ENCODE measurements at places on chromosomes 3 and 15.

GRCh38 chr15:96073908-96074307, 256.6 kb upstream of the NR2F2 start:
- no peak for DNase-seq

DNA sequence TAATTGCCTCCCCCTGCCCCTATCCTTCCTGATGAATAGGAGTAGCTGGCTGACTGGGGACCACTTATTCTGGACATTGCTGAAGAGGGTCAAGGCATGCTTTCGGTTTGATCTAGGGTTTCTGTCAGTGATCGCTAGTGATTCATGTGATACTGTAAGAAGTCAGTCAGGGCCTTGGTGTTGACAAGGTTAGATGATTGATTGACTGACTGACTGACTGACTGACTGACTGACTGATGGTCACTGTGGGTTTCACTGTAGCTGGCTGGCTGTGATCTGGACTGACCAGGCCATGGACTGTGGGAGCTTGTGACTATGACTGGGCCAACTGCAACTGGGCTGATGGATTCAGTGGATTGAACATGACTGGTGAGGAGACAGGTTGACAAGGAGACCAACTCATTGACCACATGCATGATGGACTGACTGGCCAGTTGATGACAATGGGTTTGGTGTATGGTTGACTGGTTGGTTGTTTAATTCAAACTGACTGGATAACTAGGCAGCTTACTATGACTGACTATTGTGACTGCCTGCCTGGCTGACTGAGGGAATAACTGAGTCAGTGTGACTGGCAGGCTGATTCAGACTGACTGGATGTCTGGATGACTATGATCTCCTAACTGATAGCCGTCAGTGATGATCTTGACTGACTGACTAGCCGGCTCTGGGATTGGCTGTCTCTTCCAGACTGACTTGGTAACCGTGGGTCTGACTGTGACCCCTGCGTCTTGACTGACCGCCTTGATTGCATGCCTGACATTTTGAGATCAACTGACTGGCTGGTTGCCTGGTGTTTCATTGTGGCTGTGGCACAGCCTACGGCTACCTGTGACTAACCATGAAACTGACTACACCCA, 509.9 kb downstream of the SHQ1 start:
- no peak for DNase-seq

DNA sequence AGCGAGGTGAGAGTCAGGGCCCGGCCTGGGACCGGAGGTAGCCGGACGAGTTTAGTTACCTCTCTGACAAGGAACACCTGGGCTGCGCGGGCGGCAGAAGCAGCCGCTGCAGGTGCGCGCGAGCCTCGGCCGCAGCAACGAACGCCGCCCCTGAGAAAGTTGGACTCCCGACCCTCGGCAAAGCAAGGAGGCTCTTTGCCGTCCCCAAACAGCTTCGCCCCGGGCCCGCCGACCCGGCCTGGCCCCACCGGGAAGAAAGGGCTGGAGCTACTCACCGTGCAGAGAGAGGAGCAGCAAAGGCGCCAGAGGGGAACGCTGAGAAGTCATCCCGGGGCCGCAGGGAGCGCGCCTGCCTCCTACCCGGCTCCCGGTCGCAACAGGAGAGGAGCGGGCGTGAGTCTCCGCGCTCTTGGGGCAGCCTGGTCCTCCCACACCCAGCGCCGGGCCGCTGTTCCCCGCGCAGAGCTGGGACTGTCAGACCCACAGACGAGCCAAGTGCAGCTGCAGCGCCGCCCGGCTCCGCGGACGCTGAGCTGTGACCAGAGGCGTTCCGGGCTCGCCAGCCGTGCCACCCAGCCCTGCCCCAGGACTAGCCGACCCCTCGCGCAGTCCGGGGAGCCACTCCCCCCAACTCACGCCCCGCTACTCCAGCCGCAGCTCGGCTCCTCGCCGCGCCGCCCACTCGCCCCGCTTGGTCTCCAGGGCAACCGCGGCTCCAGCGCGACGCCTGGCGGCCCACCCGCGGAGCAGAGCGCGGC, at the start of gene IGSF11:
Gene IGSF11, minus strand, starts transcription at position 591 of the 758 bp plus-strand sequence. Its CDS starts 264 bp downstream, at position 327.
- no peak for DNase-seq

- no peak for DNase-seq
Observed at GRCh38 chr15:50883903-50884302, 24.6 kb upstream of the AP4E1 start.

DNA sequence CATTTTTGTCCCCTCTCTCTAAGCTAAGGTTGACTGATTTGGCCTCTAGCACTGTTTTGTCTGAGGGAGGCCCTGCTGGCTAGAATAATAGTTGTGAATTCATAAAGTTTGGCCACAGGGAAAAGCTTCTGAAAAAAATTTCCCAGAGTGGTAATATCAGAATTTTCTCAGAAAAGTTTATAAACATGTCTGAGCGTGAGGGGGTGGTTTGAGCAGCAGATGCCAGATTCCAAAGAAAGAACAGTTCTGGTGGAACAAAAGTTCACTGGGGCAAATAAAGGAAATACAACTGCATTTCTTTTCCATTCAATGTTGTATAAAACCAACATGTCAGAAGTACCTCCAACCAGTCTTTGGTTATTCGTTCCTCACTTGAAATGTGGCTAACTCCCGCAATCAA, 61.2 kb downstream of the CLDN1 start:
- DNase-seq = no peak

GRCh38 chr3:86801921-86802320, 189.0 kb downstream of the VGLL3 start:
- DNase-seq = no peak

GRCh38 chr3:171453180-171453886, 6.9 kb downstream of the TNIK start:
- no peak for DNase-seq

- no peak for DNase-seq
Observed at GRCh38 chr3:155938409-155938808, 68.0 kb downstream of the GMPS start.

GRCh38 chr15:92947071-92947730, 47.1 kb downstream of the CHD2 start:
- DNase-seq = no peak

- no peak for DNase-seq
Observed at GRCh38 chr15:55856506-55857164, 113.7 kb upstream of the PRTG start.

DNA sequence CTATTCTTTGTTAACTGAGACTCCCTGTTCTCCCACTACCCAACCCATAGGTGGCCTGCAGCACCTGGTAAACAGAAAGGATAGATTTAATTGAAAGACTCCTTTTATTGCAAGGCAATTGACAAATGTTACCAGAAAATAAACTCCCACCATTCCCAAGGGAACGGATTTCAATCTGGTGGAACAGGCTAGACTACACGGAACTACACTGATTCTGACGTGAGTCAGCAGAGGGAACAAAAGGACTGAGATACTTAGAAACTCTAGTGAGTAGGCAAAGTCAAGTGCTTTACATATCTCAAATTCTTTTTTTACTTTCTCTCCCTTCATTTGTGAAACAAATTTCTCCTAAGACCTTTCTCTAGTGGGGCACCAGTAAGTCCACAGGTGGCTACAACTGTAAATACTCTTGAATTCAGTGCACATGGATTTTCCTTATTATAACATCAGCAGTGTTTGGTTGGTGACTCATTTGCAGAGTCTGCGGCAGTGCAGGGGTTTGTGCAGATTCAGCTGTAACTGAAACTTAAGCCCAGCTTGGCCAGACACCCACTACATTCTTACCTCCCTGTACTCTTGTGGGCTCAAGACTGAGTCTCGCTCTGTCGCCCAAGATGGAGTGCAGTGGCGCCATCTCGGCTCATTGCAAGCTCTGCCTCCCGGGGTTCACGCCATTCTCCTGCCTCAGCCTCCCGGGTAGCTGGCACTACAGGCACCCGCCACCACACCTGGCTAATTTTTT, 34.3 kb upstream of the PLSCR2 start:
- DNase-seq = peak; percentile 7

DNA sequence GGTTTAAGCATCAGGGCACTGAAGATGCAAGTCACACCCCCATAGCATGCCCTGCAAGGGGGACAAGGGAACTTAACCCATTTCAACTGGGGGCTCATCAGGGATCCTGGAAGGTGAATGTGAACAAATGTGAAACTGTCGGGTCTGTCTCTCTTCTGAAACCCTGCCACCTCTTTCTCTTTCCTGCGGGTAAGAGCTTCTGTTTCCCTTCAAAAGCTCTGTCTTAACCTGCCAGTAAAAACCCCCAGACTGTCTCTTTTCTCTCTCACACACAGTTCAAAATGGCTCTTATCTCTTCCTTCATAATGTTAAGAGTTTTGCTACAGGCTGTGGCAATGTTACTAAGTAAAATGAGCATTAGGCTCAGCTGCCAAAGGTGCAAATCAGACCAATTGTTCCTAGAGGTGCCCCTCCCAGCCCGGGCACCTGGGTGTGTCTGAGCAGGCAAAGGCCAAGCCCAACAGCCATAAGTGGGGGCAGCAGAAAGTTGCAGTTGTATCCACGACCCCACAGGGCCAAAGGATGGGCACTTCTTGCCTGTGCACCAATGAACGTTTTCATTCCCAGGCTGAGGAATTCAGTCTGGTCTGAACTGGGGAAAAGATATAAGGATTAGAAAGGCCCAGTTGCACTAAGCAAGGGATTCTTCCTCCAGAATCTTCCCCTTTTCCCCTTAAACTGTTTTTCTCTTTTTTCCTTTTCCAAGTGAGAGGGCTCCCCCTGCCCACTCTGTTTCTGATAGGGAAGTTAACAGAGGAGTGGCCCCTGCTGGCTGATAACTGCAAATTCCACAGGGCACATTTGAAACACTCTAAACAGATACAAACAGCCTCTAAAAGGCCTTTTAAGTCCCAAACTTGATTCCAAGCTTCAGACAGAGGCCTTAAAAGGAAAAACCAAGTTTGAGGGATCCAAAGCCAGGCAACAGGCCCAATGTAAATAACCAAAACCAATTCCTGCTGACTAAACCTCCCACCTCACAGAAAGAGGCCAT, 113.8 kb upstream of the EPHA6 start:
- no peak for DNase-seq

DNA sequence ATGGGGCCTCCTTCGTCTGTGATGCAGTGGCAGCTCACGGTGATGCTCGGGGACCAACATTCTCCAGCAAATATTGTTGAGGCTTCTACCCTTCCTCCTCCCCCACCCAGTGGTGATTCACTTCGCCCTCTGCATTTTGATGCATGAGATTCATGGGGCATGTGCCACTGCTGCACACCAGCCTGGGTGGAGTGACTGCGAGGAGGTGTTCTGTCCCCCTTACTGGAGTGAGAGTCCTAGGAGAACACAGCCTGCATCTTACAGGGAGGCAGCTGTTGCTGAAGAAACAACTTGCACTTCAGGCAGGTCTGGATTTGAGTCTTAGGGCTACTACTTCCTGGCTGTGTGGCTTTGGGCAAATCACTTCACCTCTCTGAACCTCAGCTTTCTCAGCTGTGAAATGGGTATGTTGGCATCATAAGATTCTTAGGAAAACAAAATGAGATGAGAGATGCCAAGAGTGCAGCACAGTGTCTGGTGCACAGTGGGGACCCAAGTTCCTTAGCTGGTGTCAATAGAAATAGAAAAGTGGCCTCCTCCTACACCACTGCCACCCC, 10.2 kb upstream of the SKOR1 start:
- no peak for DNase-seq

GRCh38 chr3:153254361-153254760, 92.3 kb downstream of the RAP2B start:
- no peak for DNase-seq

DNA sequence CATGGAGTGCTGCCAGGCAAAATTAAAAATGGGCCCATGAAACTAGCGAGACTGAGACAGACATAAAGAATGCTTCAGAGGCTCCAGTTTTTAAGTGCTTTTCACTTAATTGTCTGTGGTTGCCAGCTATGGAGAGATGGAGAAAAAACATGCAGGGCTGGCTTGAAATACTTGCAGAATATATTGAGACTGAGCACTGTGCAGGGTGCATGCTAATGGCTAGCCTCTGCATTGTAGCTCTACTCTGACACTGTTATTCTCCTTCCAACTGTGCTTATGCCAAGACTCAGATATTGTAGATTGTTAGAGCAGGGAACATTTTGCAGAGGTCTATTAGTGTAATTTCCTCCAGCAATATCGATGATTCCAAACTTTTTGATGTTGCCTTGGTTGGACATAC, 735.0 kb downstream of the PDCD6IP start:
- no peak for DNase-seq

DNA sequence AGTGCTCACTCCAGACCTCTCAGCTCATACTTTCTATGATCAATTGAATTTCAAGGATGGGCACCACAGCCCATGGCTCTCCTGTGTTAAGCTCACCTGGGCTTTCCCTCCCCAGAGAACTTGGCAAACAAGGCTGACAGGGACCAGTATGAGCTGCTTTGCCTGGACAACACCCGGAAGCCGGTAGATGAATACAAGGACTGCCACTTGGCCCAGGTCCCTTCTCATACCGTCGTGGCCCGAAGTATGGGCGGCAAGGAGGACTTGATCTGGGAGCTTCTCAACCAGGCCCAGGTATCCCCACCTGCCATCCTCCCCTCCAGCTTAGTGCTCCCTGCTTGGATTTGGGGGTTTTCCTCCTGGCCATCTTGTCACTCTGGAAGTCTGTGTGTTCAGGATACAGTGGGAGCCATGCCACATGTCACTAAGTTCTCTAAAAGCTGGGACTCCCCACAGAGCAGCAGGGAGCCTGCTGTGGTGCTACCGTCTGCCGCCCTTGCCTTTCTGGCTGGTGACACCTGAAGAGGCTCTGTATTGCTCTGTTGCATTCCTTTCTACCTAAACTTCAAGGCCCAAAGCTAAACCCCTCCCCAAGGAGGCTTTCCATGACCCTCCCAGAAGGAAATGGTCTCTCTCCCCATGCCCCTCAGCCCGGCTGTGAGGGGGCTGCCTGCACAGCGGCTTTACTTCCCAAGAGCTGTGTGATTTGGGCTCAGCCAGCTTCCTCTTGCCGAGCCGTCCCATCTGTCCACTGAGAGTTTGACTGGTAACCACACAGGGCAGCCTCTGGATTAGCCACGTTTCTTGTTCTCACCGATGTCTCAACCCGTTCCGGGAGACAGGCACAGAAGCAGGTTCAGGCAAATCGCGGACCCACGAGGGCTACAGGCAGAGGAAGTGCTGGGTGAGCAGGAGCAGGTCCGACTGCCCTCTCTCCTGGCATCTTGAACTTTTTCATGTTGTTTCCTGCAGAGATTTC, 10.8 kb downstream of the TF start:
- DNase-seq = no peak

GRCh38 chr3:42853739-42854302, 21.9 kb downstream of the CYP8B1 start:
- peak; percentile 93 for DNase-seq
